NCI-H1417 (cell line): ENCODE measurements at places on chromosomes 2 and 18.

GRCh38 chr18:8795586-8796325 lies 90.4 kb downstream of the MTCL1 start:
- DNase-seq, result no peak

GRCh38 chr2:44016282-44016681 lies 20.5 kb upstream of the LRPPRC start:
- DNase-seq, result no peak

DNA sequence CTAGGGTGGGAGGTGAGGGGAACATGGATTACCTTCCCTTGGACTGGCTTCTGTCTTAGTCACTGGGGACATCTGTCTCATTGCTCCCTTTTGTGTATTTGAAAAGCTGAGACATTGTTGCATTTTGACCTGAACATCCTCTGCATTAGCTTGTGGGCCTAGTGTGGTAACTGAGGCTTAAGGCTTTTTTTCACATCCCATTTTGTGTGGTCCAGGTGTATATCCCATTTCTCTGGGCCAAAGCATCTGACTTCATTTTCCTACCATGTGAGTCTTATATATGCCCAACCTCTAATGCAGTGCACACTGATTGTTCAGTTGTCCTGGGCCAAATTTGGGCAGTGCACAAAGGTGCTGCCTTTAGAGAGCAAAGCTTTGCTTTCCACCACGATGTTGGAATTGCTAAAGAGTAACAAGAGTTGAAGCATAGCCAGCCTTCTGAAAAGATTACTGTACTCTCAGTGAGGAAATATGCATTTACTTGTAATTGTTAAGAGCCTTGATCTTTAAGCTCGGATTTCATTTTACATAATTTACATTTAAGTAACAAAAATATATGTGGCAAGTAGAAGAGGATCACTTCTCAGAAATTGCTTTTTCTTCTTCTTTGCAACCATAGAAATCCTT lies 13.3 kb downstream of the PRKCE start:
- DNase-seq, result no peak

- DNase-seq, result peak; percentile 27
Observed at GRCh38 chr2:230864122-230864604, 579 bp upstream of the ITM2C start.

DNA sequence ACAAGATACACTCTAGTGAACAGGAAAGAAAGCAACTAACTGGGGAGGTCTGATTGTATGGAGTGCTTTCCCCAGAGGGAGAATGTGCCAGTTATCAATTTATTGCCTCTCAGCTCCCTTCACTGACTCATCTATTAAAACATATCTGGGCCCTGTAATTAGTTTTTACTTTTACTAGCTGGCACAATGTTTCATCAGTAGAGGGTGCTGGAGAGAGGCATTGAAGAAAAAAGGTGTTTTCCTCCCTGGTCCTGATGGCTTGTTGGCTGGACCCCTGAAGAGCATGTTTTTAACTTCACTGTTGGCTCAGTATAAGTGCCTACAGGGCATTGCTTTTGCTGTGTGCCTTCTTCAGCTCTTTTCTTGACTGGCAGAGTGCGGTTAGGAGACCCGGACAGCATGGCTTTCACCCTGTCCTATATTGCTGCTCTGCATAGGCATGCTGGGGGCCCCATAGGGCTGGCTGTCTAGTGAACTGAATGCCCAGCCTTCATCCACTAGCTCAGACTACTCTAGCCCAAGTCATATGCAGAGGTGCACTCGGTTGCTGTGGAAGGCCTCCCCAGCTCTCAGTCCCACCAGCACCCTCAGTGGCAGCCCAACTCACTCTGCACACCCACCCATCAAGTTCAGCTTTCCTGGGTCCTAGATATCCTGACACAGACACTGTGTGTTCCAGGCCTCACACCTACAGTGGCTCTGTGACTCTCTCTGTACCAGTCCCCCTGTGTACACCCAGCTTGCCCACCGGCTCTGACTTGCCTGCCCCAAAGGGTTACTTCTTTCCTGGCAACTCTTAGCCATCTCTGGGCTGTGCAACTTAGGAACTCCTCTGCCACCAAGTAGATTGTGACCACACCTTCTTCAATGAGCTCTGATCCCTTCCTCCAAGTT lies 62.3 kb upstream of the ACYP2 start:
- peak; percentile 11 for DNase-seq

DNA sequence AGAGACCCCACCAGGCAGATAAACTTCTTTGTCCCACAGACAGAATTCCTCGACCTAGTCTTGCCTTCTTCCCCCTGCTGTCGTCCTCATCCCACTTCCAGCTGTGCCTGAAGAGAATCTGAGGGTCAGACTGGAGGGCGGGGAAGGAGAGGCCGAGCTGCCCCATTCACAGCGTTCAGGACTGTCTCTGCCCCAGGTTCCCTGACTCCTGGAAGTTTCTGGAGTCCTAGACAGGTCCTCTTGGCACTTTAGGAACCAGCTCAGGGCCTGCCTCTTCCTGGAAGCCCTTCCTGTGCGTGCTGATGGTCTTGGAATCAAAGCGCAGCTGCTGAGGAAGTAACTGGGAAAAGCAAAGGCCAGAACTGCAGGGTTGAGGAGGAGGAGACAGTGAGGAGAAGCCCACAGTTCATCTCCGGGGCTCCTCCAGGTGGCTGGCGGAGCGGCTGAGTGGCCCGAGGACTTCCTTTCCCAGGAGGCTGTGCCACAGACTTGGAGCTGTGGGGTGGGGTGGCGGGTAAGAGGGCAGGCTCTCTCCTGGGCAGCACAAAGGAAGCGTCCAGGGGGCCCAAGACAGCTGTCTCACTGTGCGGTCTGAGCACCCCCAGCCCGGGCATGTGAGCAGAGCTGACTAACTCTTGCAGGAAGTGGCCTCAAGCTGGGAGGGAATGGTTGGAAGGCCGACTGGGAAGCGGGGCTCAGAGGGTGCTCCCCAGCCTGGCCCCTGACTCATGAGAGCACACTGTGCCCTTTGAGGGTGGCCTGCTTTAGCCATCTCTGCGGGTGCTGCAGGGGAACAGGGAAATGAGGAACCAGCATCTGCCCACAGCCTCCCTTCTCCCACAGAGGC lies 39.5 kb downstream of the SDC1 start:
- peak; percentile 34 for DNase-seq

DNA sequence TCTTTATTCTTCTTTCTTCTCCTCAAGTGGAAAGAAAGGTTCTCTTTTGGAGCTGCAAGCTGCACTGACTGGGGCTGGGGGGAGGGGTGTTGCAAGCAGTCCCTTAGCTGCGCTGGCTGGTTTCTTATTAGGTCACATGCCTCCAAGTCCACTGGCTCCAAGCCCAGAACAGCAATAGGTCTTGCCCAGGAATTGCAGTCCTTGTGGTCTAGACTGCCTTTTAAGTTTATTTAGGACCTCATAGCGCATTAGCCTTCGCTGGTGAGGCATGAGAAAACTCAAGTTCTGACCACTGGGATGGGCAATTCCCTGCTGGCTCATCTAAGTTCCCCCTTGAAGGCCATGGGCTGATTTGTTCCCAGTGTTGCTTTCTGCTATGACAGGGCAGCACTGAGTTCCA lies 138.6 kb upstream of the SCN7A start:
- DNase-seq, result no peak

- no peak for DNase-seq
Observed at GRCh38 chr2:232645061-232645460, 11.7 kb downstream of the EFHD1 start.

DNA sequence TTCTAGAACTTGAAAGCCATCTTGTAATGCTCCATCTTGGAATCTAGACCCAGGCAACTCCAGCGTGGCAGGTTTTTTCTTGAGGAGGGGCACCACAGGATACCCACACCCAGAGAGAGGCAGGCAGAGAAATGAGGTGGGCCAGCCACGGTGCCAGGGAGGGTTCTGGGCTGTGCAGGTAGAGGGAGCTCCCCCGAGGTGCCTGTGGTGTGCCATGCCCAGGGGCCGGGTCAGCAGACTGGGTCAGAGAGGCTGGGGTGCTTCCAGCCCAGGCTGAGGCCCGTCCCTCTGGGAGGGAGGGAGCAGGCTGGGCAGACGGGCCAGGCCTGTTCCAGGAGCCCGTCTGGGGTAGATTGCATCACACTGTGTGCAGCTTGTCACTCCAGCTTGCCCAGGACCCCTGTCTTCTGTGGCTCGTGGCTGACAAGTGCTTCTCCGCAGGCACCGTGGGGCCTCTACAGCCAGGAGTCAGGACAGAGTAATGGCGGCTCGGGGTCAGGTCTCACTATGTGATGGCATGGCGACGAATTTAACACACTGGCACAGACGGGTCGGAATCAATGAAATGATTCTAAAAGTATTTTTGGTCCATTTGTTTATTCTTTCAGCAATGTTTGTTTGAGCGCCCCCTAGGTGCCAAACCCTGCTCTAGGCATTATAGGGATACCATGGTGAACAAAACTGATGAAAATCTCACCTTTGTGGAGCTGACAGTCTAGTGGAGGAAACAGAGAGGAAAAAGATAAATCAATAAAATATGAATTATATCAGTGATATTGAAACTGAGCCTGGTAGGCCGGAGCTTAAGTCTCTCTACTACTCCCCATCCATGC lies 144.0 kb downstream of the ACOXL start:
- no peak for DNase-seq

GRCh38 chr2:237863102-237863511 lies 3.7 kb downstream of the RAMP1 start:
- no peak for DNase-seq

DNA sequence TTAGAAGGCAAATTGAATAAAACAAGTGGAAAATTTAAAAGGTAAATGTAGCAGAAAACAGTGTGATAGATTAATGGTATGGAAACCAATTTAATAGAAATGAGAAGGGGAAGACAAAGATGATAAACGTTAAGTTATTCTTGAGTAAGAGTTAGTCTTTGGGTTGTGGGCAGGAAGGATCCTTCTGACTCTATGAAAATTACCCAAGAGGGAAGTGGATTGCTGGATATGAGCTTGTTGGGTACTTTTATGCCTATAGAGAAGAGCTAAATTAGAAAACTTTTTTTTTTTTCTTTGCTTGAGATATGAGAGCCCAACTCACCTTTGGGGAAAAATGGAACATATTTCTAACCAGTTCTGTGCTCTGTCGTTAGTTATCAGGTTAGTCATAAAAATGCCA lies 144.0 kb downstream of the LDLRAD4 start:
- no peak for DNase-seq

DNA sequence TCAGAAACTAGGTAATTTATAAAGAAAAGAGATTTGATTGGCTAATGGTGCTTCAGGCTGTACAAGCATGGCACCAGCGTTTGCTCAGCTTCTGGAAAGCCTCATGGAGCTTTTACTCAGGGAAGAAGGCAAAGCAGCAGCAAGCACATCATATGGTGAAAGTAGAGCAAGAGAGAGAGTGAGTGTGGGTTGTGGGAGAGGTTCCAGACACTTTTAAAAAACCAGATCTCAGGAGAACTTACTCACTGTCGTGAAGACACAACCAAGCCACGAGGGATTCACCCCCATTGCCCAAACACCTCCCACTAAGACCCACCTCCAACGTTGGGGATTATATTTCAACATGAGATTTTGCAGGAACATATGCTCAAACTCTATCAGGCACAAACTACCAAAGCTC lies 554.6 kb upstream of the TNP1 start:
- no peak for DNase-seq

GRCh38 chr18:70158992-70159717 lies 46.3 kb downstream of the RTTN start:
- no peak for DNase-seq

- DNase-seq, result no peak
Observed at GRCh38 chr18:61738042-61738441, 154.8 kb downstream of the RNF152 start.

DNA sequence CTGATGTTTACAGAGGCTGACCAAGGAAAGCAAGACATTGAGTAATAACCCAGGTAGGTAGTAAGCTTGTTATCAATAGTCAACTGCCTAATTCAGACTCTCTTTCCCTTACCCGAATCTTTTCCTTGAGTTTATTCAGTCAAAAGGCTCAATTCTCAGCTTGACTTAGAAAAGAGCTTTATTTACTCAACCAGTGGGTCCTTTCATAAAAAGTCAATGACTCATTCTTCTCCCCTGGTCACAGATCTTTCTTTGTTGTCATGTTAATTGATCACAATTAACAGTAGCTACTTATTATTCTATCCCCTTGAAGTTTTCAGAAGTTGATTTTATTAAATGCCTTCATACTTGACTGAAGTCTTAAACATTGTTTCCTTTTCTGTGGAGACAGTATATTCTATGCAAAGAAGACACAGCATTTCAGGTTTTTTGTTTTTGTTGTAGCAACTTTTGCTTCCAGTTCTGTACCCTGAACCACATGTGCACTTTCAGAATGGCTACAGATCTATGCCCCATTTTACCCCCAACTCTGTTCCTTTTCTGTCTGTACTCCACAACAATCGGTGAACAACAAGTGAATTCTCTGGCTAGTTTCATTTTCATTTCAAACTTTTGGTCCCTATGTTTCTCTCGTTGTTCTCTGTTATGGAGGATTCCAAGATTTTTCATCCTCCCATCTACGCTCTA lies 428.3 kb downstream of the NCKAP5 start:
- DNase-seq, result no peak

DNA sequence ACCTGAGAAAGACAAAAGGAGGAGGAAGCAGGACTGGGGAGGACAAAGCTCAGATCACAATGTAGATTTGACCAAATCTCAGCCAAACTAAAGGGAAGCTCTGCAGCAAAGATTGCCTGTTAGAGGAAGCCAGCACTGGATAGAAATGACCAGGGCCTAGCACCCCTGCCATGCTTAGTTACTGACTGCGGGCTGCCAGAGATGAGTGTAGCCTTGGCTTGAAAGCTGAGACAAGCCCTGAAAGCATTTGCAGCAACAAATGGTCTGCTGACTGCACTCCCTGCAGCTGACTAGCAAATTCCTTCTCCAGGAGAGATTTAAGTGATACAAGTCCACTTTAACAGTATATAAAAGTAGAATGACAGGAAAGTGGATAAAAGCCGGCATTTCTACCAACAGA lies 140.9 kb upstream of the CRIM1 start:
- DNase-seq, result no peak

DNA sequence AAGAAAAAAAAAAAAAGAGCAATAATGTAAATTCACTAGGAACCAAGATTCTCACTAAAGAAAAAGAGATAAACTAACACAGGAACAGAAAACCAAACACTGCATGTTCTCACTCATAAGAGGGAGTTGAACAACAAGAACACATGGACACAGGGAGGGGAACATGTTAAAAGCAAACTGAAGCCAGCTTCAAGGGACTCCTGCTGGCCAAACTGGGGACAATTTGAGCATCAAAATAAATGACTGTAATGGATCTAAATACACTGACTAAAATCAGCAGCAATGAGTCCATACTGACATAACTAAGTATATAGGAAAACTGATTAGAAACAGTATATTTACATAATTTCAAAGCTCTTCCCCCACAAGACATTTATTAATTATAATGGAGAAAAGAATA lies 73.0 kb downstream of the FARSB start:
- no peak for DNase-seq
